ENCODE measurements at places on chromosomes 5 and 9.

DNA sequence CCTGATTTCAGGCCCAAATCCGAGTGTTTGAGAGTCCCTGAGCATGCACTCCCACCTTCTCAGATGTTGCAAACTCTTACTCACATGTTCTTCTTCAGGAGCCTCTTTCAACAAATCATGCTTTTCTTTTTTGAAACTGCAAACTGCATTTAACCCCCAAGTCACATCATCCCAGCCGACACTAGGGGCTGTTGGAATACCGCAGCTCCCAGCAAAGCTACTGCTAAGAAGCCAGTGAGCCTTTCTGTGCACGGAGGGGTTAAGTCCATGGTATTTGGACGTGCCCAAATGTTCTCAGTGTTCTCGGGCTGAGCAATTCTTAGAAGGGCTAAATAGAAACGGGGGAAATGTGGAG lies 282.9 kb downstream of the NFIB start:
- DNase-seq = no peak

DNA sequence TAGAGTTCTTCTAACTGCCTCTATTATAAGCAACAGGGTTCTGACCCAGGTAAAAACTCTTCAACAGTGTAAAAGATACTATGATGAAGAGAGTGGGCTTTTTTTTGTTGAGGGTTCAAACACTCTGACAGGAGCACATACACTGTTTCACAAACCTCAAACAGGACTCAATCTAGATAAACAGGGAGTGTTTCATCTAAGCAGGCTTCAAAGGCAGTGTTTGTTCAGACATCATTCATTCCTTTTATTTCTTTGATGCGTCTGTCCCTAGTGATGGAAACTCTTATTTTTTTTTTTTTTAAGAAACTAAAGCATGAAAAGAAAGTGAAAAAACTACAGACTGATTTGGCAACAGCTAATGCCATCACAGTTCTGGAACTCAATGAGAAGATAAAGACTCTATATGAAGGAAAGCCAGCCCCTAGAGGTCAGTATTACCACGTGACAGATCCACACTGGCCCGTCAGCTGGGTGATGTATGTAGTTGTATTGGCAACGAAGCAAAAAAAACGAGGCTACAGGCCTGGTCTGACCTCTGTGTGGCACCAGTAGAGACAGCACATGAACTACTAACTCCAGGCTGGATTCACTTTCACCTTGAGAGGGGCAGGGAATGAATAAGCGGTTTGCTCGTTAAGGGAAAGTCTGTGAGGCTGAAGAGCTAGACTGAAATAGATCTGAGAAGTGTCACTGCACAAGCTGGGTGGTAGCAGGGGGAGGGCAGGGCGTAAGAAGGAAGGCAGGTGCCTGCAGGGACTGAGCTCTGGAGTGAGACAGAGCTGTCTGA lies 172.2 kb downstream of the CCDC192 start:
- DNase-seq = peak; percentile 0

DNA sequence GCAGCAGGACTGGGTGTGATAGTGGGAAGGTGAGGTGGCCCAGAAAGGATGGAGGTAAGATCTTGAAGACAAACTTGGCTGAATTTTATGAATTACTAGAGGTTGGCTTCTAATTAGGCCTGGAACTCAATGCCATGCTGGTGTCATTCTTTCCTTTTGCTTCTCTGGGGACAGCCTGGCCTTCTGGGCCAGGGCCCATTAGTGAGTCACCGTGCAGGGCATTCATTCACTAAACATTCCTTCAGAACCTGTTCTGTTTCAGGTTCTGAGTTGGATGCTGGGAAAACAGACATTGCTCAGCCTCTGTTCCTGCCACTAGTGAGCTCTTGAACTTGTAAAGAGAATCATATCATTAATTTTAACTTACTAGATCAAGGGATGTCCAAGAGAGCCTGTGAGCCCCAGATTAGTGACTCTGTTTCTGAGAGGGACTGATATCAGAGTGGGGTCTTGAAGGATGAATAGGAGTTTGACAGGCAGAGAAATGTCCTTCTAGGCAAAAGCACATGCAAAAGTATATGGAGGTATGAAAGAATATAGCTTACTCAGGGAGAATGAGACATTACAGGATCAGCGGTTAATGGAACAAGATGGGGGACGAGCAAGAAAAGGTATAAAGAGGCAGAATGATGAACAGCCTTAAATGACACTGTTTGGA lies 66.5 kb downstream of the LHX2 start:
- DNase-seq = no peak

GRCh38 chr5:96537386-96537785 lies 104.3 kb upstream of the PCSK1 start:
- no peak for DNase-seq

GRCh38 chr5:68875351-68875750 lies 218.5 kb upstream of the SLC30A5 start:
- DNase-seq = no peak

DNA sequence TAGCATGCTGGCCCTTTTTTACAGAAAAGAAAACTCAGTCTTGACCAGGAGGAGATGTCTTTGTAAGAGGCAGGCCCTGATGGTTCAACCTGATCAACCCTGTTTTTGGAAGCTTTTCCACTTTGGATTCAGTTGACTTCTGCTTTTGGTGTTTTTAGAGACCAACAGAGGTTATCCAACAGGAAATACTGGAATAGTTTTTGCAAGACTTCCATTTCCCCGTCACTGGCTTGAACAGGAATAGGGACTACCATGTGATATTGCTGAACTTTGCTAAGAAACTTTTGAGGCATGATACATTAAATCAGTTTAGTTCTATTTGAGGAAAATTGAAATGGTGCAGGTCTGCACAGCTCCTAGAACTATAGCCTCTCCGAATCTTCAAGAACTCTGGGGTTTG lies 17.1 kb upstream of the DAB2 start:
- no peak for DNase-seq

DNA sequence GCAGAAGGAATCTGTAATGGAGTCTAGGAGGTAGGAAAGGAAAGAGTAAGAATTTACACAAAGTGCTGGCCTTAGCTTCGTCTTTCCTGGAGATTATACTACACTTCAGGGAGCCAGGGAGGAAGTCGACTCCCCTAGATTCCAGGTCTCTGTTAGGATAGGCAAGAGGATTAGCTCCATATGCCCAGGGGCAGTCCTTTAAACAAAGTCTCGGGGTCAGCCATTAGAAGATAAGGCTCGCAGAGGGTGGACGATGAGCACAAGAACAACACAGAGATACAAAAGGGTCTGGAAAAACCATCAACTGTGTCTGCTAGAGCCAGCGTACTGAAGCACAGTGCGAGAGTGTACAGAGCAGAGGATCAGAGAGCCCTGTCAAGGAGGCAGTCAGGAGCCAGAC lies 344.7 kb upstream of the TNC start:
- no peak for DNase-seq

DNA sequence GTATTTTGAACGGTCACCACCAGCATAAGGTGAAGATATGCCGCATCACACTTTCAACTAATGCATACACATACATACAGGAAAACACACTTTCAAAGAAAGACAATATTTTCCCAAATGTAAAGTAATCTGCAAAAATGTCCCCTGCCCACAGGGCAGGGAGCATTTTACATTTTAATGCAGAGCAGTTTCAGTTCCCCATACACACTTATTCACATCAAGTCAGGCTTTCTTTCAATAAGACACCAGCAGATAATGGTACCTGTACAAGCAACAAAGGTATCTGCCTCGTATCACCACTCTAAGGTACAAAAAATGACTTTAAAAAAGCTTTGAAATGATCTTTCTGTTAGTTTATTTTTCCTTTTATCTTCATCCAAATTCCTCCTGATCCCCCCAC lies 247.1 kb upstream of the CCNG1 start:
- DNase-seq = no peak

DNA sequence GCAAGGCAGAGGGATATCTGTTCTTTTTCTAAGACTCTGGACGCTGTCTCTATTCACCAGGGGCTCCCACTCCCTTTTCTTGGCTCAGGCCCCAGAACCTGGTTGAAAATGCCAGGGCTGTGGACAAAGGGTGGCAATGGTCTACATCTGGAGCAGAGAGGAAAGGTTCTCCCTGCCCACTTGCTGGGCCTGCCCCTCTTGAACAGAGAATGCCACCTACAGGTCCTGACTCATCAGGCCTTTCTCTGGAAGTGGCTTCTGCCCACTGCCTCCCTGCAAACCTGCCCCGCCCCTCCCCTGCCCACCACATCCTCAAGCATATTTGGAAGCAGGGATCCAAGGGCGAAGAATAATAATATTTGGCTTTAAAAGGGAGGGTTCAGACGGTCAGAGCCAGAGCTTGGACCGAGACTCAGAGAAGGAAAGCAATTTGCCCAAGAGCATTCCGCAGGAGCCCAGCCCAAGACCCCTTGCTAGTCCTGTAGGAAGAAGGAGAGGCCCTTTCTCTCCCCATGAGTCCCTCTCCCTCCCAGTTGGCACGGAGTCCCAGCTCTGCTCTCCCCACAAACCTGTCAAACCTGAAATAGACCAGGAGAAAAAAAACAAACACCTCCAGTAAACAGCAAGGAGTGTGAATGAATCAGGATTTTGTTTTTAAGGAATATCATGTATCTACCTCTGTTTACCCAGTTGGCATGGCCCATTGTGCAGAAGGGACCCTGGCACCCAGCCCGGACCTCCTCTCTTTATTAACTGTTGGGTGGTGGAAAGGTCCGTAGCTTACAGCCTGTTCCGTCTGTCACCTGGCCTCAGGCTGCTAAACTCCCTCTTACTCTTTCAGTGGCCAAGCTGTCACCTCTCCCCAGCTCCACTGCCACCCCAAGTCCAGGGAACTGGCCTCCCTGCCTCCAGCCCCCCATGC lies 37.7 kb upstream of the STXBP1 start:
- DNase-seq = peak; percentile 98

DNA sequence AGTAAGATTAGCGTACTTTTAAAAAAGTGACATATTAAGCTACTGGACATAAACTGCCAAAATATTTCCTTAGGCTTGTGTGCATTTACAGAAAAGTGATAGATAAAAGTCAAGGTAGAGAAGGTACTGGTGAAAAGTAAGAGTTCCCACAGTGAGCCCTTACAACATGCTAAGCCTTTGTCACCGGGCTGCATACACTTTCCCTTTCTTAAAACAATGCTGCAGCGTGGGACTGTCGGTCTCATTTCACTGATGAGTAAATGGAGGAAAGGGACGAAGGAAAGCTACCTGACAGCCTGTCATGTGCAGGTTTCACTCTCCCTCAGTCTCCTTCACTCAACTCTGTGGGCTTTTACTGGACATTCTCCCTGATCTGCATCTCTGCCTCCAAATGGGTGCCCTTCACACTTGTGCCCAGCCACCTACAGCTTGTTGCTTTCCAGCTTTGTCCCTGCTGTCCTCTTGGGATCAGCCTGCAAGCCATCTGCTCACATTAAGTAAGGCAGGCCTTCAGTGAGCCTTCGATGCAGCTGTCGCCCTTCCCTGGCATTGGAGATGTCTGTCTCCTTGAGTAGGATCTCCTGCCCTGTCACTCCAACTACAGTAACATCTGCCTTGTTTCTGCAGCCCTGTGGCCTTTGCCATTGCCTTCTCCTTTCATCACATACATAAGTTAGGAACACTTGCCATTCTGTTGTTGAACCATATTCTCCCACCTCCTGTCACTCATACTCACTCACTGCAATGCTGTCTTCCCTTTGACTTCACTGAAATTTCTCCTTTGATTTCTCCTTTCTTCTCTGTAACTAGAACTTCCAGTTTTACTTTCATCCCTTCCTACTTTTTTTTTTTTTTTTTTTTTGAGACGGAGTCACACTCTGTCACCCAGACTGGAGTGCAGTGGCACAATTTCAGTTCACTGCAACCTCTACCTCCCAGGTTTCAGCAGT lies 9.3 kb upstream of the ROPN1L start:
- DNase-seq = no peak

- no peak for DNase-seq
Measured at GRCh38 chr9:29437526-29437925, 1864.2 kb upstream of the C9orf72 start.

GRCh38 chr5:67677422-67677970 lies 480.9 kb upstream of the CD180 start:
- no peak for DNase-seq

- no peak for DNase-seq
Measured at GRCh38 chr9:5510360-5510931, at the start of gene PDCD1LG2. Gene PDCD1LG2 (plus strand): TSS chr9:5510531. CDS start chr9:5522547, 12,016 bp downstream.

- peak; percentile 72 for DNase-seq
Measured at GRCh38 chr5:74127381-74128320, 501.7 kb downstream of the ARHGEF28 start.

DNA sequence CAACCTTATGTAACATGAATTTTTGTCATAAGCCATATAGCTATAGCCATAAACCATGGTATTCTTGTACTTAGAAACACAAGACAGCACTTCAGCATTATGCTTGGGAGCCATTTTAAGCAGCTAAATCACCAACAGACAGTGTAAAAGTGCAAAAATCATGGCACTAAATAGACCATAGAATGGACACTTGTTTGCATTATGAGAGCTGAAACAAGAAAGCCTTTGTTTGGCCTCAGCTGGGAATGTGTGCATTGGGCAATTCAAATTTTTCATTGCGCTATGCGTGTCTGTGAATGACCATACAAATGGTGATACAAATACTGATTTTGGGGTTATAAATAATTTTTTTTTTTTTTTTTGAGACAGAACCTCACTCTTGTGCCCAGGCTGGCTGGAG lies 23.7 kb downstream of the KDM4C start:
- DNase-seq = no peak

DNA sequence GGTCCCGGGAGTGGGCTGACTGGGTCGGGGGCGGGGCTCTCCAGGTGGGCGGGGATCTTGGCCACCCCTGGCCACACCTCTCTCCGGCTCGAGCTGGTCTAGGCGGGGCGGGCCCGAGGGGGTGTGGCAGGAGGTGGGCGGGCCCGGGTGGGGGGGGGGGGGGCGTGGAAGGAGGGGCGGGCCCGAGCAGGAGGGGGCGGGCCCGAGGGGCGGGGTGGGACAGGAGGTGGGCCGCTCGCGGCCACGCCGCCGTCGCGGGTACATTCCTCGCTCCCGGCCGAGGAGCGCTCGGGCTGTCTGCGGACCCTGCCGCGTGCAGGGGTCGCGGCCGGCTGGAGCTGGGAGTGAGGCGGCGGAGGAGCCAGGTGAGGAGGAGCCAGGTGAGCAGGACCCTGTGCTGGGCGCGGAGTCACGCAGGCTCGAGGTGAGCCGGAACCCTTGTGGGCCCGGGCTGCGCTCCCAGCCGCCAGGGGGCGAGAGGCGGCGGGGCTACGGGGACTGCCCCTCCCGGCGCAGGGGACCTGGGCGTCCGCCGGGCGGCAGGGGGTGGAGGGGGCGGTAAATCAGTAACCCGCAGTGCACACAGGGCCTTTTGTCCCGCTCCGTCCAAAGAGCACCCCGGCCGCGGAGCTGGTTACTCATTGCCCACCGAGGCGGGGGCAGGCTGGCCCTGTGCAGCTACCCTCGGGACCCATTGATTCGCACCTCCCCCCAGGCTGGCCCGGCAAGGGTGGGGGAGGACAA lies at the start of gene FGFR4:
Gene FGFR4, plus strand, starts transcription at position 262 of the 744 bp plus-strand sequence. CDS start 2,688 bp downstream, outside the sequence.
- no peak for DNase-seq

- DNase-seq = no peak
Measured at GRCh38 chr5:62606878-62607277, 28.3 kb downstream of the LRRC70 start.

All from NCI-H2081 treated with DMSO at 0.1 percent for 48 hours (cell line).